ENCODE measurements at places on chromosomes 7 and 10.

DNA sequence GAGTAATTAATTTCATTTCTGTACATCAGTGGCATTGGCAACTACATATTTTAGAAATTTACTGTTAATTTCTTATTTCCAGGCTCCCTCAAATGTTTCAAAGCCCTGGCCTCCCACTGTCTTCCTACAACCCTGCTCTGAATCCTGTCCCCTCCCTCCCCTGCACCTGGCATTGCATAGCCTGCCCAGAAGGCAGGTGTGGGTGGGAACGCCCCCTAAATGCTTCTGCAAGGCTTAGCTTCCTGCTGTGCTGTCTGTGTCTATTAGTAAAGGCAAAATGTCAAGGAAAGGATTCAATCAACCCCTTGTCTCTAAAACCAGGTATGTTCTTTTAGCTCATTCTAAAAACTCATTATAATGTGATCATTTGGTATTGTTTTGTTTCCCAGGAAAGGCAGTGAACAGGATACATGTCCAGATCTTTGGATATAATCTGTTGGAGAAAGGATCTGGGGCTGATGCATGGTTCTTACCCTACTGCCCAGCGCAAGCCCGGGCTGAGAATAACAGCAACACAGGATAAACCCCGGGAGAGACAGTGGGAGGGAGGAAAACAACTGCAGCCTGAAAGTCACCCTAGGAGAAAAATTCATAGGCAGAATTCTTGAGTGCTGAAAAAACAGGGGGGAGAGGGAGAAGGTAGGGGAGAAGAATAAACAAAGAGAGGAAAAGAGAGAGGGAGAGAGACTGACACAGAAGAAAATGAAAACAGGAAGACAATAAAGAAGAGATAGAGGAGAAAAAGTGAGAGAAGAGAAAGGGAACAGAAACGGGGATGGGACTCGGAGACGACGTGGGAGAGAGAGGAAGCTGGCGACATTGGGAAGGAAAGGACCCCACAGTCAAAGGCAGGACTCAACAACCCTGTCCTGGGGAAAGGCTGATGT is 589 bp downstream of the ZNF488 start:
- no peak for DNase-seq

DNA sequence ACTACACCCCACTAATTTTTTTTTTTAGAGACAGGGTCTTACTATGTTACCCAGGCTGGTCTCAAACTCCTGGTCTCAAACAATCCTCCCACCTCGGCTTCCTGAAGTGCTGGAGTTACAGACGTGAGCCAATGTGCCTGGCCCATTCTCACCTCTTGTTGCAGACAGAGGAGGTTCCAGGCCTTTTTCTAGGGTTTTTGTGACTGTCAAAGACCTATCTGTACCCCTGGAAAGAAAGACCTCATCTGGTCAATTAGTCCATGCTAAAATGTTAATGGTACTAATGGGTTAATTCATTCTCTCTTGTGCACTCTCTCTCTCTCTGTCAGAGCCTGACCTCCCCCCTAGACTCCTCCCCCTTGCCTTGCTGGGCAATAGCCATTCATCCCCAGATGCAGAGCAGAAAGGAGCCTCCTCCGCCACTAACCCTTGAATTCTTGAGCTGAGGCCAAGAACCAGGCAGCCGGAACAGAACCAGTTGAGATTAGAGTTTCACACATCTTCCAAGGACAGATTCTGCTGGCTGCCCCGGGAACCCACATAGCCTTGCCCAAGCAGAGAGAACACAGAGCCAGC is 209.7 kb downstream of the SKIDA1 start:
- DNase-seq: no peak

DNA sequence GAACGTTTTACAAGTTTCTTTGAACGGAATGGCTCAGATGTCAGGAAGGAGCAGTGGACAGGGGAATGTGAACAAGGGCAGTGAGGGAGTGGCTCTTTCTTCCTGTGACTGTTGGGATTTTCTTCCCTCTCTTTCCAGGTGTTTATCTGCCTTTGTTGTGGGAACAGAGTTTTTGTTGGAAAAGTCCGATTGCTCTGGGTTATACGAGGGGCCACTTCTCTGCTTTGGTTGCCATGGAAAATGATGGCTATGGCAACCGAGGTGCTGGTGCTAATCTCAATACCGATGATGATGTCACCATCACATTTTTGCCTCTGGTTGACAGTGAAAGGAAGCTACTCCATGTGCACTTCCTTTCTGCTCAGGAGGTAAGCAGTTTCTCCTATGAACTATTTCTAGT is 41.4 kb downstream of the ZRANB1 start:
- no peak for DNase-seq

DNA sequence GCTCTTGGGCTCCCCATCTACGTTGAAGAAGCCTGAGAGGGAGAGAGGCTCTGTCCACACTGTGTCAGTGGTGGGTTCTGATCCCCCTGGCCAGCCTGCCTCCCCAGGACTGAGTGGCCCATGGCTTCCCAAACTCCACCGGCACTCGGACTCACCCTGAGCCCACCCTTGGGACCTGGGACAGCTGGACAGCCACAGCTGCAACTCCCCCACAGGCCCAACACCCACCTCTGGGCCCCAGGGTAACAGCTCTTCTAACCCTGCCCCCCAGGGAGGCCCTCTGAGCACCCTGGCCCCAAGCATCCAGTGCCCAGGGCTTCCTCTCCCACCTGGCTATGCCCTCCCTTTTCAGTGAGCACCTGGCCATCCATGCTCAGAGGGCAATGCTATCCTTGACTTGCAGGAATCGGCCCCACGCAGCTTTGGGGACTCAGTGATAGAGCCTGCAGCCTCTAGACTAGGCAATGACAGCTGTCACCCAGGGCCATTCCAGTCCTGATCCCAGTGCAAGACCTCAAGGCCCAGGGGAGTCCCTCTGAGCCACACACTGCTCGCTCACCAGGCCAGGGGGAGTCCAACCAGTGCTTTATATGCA is 17.9 kb downstream of the OGDHL start:
- no peak for DNase-seq

DNA sequence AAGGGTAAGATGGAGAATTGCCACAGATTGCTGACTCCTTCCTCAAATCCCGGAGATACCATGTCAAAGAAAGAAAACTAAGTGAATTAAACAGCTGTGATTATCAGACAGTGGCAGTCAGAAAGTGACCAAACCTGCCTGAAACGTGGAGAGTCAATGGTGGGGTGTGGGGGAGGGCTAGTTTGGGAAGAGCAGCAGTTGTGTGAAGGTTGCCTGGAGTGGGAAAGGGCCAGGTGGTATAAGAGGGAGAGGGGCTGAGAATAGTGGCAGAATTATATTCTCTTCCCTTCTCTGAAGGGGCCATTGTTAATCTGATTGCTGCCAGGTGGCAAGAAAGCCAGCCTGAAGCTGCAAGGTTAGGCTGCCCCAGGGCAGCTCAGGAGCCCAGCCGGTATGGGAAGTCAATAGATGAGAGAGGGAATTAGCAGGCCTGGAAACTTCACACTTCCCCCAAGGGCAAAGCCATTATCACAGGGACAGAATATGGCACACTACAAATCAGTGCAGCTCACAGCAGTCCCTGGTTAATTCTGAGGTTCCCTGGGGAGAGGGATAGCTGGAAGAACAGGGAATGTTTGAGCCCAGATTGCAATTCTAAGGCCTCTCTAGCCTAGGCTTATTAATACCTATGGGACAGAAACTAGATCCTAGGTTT is 83.9 kb upstream of the ITGB1 start:
- DNase-seq: no peak

DNA sequence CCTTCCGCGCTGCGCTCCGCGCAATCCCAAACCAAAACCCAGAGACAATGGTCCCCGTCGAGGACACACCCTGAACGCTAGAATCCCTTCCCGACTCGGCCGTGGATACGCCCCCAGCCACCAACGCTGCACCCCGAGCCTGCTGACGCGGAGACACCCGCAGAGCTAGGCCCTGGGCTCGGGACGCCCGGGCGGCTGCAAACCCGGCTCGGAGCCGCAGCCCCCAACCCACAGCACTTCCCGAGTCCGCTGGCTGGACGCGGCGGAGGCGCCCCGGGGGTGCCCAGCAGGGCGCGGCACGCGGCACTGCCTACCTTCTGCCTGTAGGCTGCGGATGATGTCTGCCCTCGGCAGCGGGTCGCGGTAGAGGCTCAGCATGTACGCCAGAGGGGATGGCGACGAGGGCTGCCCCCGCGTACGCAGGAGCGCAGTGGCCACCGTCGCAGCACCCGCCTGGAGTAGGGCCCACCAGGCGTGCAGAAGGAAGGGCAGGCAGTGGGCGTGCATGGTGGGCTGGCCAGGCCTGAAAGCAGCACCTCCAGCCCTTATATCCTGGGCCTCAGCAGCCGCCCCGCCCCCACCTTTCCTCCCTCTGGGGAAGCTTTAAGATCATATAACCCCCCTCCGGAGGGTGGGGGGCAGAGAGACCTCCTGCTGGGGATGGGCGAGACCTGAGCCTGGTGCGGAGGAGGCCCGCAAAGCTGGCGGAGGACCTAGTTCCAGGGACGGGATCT is at the start of gene NODAL:
NODAL (minus strand) TSS at position 521 of the 734 bp plus-strand sequence; CDS start at position 507, 14 bp downstream.
- no peak for DNase-seq

DNA sequence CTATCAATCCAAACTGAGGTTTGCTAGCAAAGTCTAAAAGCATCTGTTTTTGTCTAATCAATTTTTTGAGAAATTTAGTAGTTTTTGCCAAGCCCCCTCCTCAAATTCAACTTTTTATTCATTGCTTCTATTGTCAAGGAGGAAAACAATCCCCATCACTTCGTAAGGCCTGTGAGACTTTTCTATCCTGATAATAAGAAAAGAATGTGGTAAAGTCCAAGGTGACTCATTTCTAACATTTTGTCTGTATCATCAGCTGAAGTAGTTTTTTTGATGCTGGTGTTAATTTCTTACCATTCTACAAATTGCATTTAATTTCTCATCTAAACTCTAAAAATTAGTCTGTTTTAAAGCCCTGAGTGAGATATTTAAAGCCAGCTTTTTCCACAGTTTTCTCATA is 11.7 kb downstream of the ANK3 start:
- no peak for DNase-seq

- DNase-seq: no peak
Observed at GRCh38 chr10:68959695-68960527, 3.9 kb downstream of the DDX21 start.

DNA sequence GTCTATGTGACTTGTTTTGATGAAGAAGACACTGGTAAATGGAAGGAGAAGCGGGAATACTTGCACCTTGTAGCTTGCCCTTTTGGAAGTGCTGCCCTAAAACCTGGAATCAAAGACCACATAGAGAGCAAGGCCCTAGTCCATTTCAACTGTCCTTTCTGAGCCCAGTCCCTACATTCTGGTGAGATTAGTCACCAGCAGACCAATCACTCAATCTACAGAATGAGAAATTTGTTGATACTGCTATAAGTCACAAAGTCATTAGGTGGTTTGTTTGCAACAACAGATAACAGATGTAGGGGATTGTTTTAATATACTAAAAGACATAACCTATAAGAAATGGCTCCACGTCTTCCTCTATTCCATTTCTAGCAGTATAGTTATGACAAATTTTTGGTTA is 33.6 kb downstream of the WASL start:
- DNase-seq: no peak

DNA sequence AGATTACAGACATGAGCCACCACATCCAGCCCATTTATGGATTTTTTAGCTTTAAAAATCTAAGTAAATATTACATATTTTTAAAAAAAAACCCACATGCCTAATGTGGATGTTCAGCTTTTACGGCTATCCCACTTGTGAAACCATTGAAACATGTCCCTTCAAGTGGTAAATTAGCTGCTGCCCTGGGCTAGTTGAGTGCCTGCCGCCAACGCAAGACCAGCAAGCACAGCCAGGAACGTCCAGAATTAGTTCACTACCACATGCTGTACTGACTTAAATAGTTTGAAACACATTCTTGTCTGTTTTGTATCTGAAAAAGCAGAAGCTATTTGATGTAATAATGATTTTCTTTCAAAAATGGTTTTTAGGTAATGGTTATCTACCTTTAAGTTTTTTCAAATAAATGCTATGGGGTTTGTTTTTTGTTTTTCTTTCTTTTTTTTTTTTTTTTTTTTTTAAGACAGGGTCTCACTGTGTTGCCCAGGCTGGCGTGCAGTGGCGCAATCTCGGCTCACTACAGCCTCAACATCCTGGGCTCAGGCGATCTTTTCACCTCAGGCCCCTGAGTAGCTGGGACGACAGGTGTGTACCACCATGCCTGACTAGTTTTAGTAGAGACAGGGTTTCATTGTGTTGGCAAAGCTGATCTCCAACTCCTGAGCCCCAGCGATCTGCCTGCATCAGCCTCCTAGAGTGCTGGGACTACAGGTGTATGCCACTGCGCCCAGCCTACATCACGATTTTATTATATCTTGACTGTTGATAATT is 57.0 kb downstream of the KLRG2 start:
- DNase-seq: no peak

- DNase-seq: no peak
Observed at GRCh38 chr7:110065121-110065520, 1025.8 kb upstream of the LRRN3 start.

- DNase-seq: no peak
Observed at GRCh38 chr7:106365252-106366005, 80.6 kb upstream of the NAMPT start.

GRCh38 chr10:34906067-34906965 is 91.2 kb upstream of the PARD3 start:
- peak; percentile 88 for DNase-seq

- no peak for DNase-seq
Observed at GRCh38 chr10:34356463-34356862, 458.6 kb downstream of the PARD3 start.

- no peak for DNase-seq
Observed at GRCh38 chr10:99769706-99770105, 12.7 kb upstream of the ABCC2 start.

DNA sequence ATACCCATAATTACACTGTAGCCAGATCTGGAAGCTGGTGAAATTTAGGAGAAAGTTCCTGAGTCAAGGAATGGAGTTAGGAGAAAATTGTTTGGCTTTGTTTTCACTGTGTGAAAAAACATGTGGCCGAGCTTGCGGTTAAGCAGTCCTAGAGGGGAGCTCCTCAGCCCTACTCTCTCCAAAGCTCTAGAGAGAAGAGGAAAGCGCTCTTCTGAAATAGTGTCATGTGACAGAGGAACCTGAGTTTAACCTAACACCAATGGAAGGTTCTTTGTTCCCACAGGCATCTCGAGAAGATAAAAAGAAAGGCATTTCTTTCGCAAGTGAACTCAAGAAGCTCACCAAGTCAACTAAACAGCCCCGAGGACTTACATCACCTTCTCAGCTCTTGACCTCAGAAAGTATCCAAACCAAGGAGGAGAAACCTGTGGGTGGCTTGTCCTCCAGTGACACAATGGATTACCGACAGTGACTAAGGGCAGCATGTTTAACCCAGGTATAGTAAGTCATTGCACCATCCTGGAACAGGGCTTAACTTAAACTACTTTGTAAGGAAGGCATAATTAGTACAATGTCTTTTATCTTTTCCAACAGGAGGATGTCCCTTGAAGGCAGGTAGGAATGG is 38.0 kb downstream of the NOC3L start:
- no peak for DNase-seq

- no peak for DNase-seq
Observed at GRCh38 chr7:106187613-106188350, 75.7 kb upstream of the SYPL1 start.

GRCh38 chr7:27295236-27295635 is 52.6 kb downstream of the EVX1 start:
- DNase-seq: no peak

DNA sequence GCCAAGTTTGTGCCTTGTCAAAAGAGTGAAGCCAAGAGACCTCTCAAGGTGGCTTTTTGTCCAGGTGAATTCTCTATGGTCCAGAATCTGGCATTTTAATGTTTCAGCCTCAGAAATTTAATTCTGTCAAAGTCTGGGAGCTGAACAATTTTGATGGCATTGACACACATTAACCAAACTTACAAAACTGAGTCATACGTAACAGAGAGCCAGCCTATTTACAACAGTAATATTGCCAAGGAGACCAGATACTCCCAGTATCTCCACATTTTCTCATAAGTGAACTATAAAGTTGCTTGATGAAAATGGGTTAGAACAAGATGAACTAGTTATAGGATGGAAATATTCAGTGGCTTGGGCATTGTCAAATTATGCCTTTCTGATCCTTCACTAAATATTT is 43.8 kb downstream of the PDE6C start:
- no peak for DNase-seq
